ENCODE measurements at places on chromosomes 7 and 10. TPM values are rescaled to one million over a fixed set of nuclear protein-coding genes. Genes with fewer than 3 reads are reported as not detected.

DNA sequence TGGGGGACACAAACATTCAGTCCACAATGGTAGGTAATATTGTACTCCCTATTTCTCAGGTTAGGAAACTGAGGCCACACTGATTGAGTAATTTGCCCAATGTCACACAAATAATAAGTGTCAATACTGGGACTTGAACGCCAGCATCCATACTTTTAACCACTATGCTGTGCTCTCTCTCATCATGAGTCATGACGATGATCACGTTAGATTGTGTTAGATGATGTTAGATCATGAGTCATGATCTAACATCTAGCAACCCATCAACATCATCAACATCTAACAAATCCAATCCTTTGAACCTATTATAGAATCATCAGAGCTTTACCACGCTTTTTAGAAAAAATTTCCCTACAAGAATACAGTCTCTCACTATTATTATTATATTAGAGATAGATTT is 28.1 kb upstream of the HERPUD2 start:
- no peak for DNase-seq
- no peaks in the 10 kb centered on the region for H3K36me3 ChIP-seq
- no peak overlapping the region for H3K27ac ChIP-seq
- no peaks in the 10 kb centered on the region for H3K27me3 ChIP-seq

DNA sequence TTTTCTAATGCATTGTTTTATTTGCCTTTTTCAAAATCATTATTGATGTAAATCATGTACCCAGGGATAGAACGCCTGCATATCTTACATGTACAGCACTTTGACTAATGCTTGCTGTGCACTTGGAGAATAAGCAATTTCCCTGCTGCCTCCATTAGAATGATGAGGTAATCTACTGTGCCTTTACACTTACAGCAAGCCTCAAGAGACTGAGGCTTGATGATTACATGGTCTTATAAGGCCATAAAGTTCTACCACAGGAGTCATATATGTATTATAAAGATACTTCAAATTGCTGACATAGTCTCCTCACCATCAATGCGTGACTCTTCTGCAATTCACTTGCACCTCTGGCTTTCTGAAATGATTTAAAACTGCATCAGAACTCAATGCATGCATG is 328.6 kb upstream of the HGF start:
- H3K36me3 ChIP-seq, result no peaks in the 10 kb centered on the region
- no peaks in the 10 kb centered on the region for H3K27me3 ChIP-seq
- no peak overlapping the region for H3K27ac ChIP-seq
- no peak overlapping the region for H3K4me3 ChIP-seq

GRCh38 chr7:33250421-33250871 is 121.1 kb downstream of the BBS9 start:
- no peaks in the 10 kb centered on the region for H3K4me1 ChIP-seq
- no peak for DNase-seq
- no peak overlapping the region for H3K4me3 ChIP-seq
- no peaks in the 10 kb centered on the region for H3K27me3 ChIP-seq
- H3K27ac ChIP-seq, result no peak overlapping the region

The EPHB6 gene
- total RNA-seq, result 4.8 TPM

The PIK3CG gene
- not detected for total RNA-seq
